ENCODE measurements at places on chromosomes 2 and 18.

DNA sequence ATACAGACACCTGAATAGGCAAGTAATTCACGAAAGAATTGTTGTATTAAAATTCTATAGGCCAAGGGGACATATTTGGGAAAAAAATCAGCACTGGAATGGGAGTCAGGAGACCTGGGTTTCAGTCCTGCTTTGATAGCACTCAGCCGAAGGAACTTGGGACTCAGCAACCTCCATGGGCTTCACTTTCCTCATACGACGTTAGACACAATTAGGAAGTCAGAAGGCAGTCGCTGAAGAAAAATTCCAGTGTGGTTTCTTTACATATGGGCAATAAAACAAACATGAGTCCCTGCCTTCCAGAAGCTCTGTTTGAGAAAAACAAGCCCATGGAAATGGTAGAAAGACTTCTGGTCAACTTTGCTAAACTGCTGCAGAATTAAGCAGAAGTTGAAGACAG is 15.1 kb upstream of the CYRIA start:
- DNase-seq, result no peak

DNA sequence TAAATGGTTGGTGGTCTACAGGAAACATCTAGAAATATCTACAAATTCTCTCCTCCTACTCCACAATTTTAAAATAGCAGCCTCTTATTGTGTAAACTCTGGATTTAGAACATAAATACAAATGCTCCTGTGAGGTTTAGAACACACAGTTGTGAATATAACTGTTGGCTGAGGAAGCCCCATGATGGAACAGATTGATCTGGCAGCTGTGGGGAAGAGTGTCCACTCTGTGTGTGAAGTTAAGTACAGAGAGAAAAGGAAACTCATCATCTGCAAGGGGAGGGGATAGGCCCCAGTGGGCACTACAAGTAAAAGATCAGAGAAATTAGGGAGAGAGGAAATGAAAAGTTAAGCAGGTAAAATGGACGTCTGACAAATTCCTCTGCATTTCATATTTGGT is 422.7 kb upstream of the FSHR start:
- no peak for DNase-seq

DNA sequence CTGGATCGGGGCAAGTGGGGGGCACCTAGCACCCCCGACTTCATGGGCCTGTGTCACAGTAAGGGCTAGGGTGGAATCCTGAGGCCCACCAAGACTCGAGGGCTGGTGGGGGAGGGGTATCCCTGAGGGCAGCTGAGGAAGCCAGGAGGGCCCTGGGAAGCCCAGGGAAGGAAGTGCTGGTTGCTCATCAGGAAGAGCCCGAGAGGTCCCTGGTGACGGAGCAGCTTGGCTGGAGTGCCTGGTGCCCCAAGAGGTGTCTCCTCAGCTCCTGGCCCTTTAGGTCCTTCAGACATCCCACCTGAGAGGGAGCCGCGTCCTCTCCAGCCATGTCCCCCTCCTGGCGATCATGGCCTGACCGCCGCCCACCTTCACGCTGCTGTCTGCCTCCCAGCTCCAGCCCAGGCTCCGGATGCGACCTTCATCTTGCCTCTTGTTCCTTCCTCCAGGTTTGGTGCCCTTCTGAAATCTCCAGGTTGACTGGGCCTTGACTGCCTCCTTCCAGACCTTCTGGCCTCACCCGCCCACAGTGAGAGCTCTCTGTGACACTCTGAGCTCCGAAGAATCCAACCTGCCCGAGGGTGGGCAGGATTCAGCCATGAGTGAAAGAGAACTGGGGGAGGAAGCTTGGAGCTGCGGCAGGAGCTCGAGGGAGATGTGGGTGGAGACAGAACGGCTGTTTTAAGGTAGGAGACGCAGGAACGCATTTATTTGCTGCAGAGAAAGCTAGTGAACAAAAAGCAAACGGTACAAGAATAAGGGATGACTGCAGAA is 42.7 kb upstream of the SEMA4C start:
- no peak for DNase-seq

GRCh38 chr2:228699400-228699799 is 517.9 kb upstream of the SPHKAP start:
- DNase-seq, result no peak

- no peak for DNase-seq
Observed at GRCh38 chr2:158006961-158007719, 94.5 kb upstream of the UPP2 start.

- DNase-seq, result no peak
Observed at GRCh38 chr2:237407700-237408099, 6.3 kb downstream of the COL6A3 start.

DNA sequence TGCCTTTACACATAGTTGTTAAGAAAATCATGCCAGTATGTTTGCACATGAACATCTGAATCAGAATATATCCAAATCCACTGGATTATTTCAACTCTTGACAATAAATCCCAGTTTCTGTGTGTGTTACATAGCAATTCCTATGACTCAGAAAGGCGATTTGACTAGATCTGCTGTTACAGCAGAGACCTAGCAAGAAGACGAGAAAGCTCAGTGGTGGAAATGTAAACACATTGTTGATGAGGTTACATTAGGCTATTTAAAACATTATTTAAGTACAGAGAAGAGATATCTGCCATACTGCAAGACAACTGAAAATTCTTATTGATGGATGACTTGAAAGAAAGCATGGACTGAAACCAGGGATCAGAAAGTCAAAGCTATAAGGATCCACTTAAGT is 73.0 kb upstream of the SMIM21 start:
- DNase-seq, result no peak

DNA sequence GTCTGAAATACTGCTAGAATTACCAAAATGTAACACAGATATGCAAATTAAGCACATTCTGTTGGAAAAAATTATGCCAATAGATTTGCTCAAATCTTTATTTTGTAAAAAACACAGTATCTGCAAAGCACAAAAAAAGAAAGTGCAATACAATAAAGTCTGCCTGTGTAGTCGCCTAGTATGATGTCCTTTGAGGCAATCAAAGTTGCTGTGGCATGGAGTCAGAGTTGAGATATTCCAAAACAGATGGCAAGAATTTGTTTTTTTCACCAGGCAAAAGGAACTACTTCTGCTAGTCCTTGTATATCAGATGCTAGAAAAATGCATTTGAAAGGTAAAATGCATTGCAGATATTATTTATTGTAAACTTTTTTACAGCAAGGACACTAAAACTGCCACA is 531.3 kb upstream of the TMEFF2 start:
- DNase-seq, result no peak

GRCh38 chr2:46568212-46569009 is 89.0 kb downstream of the TMEM247 start:
- DNase-seq, result no peak

GRCh38 chr18:13379062-13379865 is 160.7 kb downstream of the LDLRAD4 start:
- DNase-seq, result no peak

GRCh38 chr2:112893752-112894151 is 17.2 kb upstream of the IL37 start:
- no peak for DNase-seq

DNA sequence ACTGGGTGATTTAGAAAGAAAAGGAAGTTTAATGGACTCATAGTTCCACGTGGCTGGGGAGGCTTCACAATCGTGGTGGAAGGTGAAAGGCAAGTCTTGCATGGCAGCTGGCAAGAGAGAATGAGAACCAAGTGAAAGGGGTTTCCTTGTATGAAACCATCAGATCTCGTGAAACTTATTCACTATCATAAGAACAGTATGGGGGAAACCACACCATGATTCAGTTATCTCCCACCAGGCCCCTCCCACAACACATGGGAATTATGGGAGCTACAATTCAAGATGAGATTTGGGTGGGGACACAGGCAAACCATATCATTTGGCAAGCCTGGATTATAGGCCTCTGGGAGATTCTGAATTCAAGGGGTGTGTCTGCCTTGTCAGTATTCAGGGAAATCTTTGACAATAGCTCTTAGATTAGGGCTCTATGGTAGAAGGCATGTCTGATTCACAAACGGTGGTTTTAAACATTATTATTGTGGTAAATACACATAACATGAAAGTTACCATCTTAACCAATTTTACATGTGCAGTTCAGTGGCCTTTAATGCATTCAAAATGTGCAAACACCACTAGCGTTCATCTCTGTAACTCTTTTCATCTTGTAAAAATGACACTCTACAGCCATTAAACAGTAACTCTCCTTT is 15.3 kb upstream of the PLB1 start:
- DNase-seq, result no peak

- DNase-seq, result no peak
Observed at GRCh38 chr2:127095784-127096183, 11.2 kb downstream of the BIN1 start.

DNA sequence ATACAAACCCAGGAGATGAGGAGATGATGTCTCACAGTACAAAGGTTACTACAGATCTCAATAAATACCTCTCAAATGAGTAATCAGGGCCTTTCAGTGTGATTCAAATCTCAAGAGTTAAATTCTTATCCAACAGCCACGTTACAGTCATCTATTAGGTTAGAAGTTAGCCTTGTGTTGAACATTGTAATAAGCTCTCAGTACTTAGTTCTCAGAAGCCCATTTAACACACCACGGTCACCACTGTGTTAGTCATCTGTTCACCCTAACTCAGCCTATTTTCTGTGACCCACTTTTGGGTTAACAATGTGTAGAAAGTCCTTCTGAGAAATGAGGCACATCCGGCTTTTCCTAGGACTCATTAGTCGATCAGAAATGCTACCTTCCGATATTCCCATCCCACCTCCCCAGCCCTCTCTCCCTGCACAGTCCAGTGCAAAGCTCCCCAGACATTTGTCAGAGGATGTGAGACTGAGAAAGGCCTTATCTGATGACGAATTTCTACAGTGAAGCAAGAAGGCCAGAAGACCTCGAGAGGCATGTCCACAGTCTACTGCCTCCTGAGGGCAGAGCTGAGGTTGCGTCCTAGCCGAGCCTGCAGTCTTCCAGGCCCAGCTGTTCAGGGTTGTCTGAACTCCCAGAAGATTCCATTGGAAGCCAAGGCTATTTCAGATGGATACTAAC is 92.6 kb downstream of the ACTR2 start:
- no peak for DNase-seq

- no peak for DNase-seq
Observed at GRCh38 chr2:121085801-121086200, 199.2 kb downstream of the TFCP2L1 start.

GRCh38 chr18:46291149-46291548 is 187.0 kb downstream of the HAUS1 start:
- no peak for DNase-seq

DNA sequence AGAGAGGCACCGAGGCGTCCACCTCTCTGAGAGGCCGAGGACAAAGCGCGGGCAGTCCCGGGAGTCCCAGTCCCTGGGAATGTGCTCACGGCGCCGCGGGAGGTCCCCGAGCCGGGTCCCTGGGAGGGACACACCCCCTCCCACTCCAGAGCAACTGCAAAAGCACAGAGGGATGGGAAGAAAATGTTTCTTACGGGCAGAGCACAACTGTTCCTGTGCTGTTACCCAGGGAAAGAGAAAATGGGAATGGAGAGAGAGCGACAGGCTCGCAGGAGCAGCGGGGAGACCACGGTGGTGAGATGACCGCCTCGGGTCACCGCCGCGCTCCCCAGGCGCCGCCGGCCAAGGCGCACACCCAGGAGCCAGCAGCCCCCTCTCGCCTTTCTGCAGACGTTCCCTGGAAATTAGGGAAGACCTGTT is 1.2 kb upstream of the BCL11A start:
- no peak for DNase-seq

DNA sequence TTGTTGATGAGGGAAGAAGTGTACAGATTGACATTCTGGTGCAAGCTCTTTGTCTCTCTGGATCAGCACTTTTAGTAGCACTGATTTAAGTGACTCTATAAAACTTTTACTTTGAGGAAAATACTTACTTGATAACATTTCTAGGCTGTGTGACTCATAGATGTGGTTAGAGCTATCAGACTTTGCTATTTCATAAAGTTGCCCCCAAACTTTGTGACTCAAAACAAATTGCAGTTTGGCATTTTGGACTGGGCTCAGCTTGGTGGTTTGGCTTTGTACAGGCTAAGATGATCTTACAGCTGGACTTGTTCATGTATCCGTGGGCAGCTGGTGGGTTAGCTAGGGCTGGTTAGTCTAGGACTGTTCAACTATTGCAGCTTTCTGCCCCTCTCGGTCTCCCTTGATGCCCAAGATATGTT is 42.1 kb upstream of the GLS start:
- DNase-seq, result no peak

DNA sequence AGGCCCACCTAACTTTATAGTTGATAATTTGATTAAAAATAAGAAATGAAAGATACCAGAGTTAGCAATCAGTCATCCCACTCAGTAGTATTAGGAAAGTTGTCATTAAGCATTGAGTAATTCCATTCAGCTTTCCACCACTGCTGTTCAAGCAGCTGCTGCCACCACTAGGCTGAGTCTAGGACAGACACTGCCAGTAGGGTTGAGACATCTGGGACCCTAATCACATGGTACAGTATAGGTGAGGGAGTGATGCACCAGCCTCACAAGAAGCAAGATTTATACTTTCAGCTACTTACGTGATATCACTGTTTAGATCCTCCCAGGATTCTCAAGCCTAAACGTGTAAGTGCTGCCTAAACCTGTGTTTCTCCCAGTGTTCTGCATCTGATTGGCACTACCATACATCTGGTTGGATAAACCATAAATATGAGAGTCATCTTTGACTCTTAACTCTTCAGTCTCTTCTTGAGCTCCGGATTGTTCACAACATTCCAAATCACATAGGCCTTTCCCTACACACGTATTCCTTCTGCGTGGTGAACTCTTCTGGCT is 3.2 kb downstream of the UBXN4 start:
- DNase-seq, result no peak

DNA sequence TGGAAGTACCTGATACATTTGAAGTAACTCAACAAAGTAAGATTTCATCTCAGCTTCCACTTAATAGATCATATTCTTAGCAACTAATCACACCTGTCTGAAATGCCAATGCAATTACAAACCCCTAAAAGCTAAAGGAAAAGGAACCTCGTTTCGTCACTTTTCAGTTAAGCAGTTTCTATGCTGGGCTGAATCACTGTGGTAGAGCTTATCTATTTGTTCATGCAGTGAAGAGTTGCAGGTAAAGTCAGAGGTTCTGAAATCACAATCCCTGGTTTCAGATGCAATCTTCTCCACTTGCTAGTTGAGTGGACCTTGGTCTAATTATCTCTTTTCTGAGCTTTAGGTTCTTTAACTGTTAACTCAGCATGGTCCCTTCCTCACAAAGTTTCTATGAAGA is 6.3 kb downstream of the HRH4 start:
- DNase-seq, result no peak

- DNase-seq, result no peak
Observed at GRCh38 chr2:43011158-43011491, 215.3 kb downstream of the ZFP36L2 start.

- DNase-seq, result no peak
Observed at GRCh38 chr2:109239720-109240119, 110.7 kb downstream of the SH3RF3 start.
